Left lung (tissue), 14 donors: ENCODE measurements at places on chromosomes 12 and 14.

- no peak for DNase-seq
These were observed 21.1 kb downstream of the RASSF8 start for GRCh38 chr12:25979563-25979962.

DNA sequence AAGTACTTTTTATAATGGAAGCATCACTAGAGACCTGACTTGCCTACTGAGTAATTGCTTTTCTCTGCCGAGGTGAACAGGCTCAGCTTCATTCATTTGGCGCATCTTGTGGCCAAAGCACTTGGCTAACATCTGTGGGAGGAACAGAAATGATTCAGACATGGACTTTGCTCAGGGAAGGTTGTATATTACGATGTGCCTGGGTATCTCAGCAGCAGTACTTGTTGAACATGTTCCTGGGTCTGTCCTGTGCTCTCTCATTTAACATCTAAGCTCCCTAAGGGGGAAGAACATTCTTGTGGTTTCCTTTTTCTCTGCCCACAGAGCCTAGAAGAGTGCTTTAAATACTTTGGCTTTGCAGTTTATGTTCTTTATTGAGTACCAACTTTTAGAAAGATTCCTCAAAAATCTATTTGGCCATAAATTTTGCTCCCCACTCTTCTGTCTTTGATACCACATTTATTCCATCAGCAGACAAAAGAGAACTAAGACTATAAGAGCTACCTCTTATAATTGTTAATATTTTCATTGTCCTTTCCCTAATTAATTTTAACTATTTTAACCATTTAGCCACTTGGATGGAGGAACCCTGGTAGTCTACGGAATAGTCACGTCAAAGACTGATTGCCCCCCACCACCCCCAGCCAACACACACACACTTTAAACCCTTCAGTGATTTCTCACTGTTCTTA is 101.2 kb upstream of the EGLN3 start:
- DNase-seq: no peak

- DNase-seq: no peak
These were observed 7.1 kb upstream of the SLCO1A2 start for GRCh38 chr12:21341769-21342168.

GRCh38 chr14:94827711-94828447 is 58.0 kb upstream of the GSC start:
- no peak for DNase-seq

DNA sequence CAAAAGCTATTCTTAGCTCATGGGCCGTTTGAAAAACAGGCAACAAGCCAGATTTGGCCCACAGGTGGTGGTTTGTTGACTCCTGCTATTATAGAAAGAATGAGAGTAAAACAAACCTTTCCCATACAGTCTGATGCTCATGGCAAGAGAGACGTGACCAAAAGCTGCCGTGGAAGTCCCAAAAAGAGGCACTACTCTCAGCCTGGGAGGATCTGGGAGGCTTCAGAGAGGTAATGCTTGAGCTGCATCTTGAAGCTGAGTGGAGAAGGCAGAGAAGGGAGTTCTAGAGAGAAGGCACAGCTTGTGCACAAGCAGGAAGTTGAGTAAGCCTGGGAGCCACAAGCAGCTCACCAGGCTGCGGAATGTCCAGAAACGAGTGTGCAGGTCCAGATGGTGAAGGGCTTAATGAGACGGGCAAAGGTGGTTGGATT is 9.6 kb downstream of the PLXNC1 start:
- DNase-seq: no peak

- no peak for DNase-seq
These were observed 103.8 kb downstream of the OSBPL8 start for GRCh38 chr12:76455582-76456345.

DNA sequence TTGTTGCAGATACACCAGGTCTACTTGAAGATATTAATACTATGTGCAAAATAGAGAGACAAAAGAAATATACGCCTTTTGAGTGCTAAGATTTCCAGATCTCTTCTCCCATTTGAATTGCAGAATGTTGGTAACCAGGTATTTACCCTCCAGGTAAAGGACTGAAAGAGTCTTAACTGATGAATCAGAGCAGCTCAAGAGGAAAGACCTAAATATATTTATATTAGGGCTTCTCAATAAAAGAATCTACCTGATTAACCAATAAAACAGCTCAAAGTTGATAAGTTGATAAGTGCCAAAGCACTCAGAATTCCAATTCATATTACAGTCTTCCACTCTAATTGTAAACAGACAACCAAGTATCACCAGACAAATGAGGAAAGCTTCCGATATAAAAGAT is 59.2 kb downstream of the ZNF641 start:
- no peak for DNase-seq

DNA sequence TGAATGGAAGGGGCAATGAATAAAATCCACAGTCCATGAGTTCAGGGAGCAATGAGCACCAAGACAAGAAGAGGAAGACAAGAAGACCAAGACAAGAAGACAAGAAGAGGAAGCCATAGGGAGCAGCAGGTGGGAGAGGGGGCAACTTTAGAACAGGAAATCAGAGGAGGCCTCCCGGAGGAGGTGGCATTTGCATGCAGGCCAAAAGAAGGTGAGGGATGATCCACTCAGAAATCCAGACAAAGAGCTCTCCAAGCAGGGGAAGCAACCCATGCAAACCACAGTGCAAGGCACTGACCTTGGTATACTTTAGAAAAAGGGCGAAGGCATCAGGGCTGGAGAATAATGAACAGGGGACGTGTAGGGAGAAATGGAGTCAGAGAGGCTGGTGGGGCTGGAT is 58.6 kb downstream of the SCARB1 start:
- DNase-seq: no peak

DNA sequence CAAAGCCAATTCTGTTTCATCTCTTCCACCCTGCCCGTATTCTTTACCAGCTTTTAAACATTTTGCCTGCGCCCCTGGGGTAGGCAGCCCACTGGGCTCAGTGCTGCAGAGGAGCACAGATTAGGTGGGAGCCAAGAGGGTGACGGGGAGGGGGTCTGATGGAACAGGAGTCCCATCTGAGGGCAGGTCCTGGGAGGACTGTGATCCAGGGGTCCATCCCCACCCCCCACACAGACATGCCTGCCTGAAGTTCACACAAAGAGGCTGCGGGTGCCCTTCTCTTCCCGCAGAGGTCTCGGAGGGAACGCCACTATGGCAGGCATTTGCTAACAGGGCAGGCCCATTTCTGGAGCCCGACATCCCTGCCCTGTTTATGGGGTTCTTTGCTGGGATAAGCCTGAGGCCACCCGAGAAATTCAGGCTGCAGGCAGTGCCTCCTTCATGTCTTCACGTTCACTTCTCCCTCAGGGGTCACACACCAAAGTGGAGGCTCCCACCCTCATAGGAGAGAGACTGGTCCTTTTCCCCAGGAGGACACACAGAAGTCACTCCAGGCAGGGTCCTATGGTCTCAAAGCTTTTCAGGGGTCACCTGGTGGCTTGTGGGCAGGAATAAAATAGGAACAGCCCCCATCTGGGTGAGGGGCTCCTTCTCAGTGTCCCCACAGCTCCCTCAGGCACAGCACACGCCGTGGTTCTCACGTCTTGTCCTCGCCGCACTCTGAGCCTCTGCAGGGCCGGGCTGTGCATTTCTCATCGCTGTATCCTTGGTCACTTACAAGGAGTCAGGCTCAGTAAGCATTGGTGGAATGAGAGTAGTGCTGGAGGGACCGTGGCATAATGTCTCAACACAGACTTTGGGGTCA is 12.9 kb downstream of the VASH1 start:
- DNase-seq: no peak

DNA sequence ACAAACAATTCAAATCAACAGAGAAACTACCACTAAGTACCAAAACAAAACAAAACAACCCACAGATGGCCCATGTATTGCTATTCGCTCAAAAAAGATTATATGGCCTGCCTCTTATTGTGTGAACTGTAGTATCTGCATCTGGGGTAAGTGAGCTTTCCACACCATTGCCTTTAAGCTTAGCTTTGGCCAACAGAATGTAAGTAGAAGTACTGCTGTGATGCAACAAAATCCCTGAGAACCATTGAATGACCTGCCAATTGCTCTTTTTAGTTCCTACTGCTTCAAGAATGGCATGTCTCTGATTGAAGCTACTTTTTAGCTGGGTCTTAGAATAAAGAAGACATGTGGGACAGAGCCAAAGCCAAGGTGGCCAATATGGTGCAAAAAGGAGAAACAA is 32.5 kb downstream of the PPFIA2 start:
- DNase-seq: no peak

DNA sequence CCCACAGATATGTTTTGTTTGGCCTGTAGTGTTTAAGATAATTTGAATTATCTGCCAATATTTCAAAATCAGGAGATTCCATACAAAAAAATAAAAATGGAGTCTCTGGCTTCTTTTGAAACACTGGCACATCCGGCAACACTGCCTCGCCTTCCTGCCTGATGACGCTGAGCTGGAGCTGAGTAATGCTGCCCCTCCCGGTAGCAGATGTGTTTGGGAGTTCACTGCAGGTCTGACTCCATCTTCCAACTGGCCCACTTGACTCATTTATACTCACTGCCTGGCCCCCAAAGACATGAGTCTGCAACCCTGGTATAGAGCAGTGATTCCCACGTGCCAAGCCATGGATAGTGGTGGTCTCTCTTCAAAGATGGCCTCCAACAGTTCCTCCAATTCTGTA is 7.4 kb downstream of the CIT start:
- no peak for DNase-seq

- no peak for DNase-seq
These were observed 10.2 kb downstream of the DDX47 start for GRCh38 chr12:12823300-12823699.

DNA sequence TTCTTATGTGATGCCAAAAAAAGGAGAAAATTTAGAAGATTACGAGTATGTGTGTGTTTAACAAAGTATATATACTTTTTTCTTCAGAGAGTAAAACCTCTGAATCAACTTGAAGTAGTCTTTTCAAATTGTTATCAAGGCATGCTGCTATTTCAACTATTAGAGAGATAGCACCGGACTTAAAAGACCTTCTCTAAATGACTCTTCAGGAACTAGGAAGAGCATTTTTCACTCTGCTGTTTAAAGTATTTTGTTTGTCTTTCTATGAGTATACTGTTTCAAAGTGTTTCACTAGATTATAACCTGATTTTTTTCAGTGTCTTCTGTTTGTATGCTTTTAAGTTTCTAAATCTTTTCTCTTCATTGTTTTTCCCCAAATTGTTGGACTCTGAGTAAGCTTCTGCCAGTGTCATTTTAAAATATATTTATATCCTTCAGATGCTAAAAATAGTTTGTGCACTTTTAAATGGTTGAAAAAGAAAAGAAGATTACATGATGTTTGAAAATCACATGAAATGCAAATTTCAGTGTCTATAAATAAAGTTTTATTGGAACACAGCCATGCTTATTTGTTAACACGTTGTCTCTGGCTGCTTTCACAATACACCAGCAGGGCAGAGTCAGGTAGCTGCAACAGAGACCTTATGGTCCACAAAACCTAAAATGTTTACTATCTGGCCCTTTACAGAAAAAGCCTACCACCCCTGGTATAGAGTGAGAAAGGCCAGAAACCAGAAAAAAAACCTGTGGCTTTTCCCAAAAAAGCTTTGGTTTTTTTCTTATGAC is 21.3 kb downstream of the CRADD start:
- no peak for DNase-seq

DNA sequence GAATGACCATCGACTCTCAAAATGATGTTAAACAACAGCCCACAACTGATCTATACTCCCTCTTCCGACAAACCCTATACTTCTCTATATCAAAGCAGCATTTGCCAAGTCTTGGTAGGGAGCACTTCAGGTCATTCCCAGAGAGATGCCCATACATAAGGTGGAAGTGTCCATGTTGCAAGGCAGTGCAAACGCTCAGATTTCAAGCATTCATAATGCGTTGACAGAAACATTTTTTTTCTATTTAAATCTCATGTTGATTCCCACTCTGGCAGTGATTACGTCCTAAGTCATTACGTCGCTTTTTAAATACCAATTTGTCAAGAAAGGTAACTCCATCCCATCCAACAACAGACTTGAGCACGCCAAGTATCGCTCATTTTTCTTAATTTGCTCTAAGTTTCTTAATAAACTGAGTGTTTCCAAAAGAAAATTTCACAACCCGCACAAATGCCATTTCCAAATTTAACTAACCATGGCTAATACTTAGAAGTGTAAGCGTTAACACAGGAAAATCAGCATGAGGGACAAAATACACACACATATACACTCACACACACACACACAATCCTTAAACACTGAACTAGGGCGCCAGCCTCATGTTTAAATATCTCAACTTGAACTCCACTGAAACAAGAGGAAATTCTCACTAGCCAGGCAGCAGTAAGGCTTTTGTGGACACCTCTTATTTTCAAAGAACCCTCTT is 1.1 kb downstream of the GXYLT1 start:
- peak; percentile 30 for DNase-seq

- no peak for DNase-seq
These were observed 24.2 kb downstream of the GOLGA3 start for GRCh38 chr12:132804426-132804861.

DNA sequence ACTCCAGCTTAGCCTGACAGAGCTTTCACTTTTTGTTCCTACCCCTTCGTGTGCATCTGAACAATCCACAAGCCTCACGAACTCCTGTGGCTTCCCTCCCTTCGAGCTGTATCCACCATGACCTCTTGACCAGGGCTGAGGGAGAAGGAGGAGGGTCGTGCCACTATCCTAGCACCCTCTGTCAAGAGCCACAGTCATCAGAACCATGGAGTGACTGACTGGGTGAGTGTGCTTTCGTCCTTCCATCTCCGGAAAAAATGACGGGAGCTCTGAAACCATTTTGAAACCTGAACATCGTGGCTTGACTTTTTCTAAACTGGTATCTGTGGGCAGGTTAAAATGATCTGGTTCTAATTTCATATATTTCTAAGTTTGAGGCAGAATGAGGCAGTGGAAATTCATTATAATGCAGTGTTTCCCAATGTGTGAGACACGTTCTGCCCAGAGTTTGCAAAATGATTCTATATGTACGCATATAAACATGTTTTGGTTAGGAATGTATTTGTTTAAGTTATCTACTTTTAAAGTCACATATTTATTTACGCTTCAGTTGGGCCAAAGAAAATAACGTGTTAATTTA is 27.0 kb downstream of the IL26 start:
- no peak for DNase-seq

GRCh38 chr14:69719501-69719951 is 47.4 kb upstream of the SRSF5 start:
- DNase-seq: peak; percentile 56

DNA sequence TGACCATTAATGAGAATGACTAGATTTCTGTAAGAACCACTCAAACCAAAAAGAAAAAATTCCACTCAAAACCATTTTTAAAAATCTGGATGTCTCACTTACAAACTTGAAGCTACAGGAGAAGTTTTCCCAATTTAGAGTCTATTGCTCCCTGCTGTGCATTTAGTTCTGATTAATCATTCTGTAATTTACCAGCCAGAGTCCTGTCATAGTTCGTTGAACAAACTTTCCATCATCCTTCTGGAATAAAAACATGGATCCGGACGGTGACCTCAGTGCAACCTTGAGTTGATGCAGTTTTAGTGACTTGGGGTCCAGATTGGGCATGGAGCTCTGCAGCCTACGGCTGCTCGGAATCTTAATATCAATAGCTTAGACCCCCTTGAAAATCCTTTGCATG is 73.4 kb downstream of the PRMT8 start:
- no peak for DNase-seq

GRCh38 chr14:52259434-52259833 is 8.1 kb upstream of the PTGDR start:
- DNase-seq: no peak
